ENCODE measurements at places on chromosomes 3 and 15.
A peak's percentile ranks its signal among the peaks of the same experiment; 100 is the strongest.

DNA sequence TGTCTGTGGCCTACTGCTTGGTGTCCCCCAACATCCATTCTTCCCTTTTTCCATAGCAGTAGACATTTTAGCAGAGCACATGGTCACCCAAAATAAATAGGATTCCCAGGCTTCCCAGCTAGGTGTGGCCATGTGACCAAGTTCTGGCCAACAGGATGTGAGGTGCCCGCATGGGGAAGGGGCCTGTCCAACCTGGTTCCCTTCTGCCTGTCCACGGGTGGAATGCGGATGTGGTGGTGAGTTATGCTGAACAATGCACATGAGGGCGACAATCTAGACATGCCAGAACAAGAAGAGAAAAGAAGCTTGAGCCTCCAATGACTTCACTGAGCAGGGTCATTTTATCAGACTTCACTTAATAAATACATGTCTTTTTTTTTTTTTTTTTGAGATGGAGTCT is 77.6 kb upstream of the DLG1 start:
- no peak for DNase-seq

DNA sequence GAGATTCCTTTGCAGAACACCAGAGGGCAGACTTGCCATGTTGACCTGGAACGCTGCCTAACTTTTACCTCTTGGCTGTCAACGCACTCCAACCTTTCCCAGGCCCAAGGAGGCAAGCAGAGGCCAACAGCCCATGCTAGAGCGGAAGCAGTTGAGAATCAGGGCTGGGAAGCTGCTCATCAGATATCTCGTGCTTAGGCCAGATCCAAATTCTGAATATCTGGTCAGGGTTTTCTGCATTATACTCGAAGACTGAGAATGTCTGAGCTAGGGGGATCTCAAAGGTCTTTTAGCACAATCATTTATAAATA is 2.5 kb downstream of the XIRP1 start:
- DNase-seq: peak; percentile 11

GRCh38 chr3:53046171-53047170 is 598 bp upstream of the SFMBT1 start:
- peak; percentile 52 for DNase-seq

GRCh38 chr15:80286055-80286454 is 34.0 kb upstream of the CTXND1 start:
- no peak for DNase-seq

DNA sequence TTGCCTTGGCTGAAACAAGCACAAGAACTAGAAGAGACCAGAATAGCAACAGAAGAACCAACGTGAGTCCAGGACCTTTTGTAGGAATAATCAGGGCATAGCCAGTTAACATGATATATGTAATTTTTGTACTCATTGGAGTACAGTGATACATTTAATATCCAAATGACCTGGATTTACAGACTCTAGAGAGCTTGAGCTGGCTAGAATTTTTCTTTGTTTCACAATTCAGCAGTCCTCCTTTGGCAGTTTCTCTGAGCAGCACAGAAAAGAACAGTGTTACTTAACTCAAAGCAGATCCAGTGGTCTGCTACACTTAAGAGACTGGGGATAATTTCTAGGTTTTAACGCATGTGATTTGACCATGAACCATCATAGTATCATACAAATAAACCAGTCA is 245.7 kb downstream of the ADAMTSL3 start:
- no peak for DNase-seq
